ENCODE measurements at places on chromosomes 13 and 19. TPM values are rescaled to one million over a fixed set of nuclear protein-coding genes. Genes with fewer than 3 reads are reported as not detected.

Gene IGFL1
- not detected for polyA plus RNA-seq

Gene CGB2
- not detected for polyA plus RNA-seq

Gene ZNF528
- 22.9 TPM for polyA plus RNA-seq

Gene KIR2DL1
- polyA plus RNA-seq = not detected

Gene LHB
- not detected for polyA plus RNA-seq

Gene AP1M2
- polyA plus RNA-seq = 0.16 TPM

Gene PINLYP
- polyA plus RNA-seq = 5.1 TPM

Gene ZMYM5
- polyA plus RNA-seq = 9.0 TPM

Gene MPHOSPH8
- 16.6 TPM for polyA plus RNA-seq

Gene GPC6
- polyA plus RNA-seq = 24.9 TPM

Gene LILRB4
- polyA plus RNA-seq = not detected

Gene KIR3DL2
- not detected for polyA plus RNA-seq

Gene MPV17L2
- 9.4 TPM for polyA plus RNA-seq

Gene KIR3DL1
- not detected for polyA plus RNA-seq

Gene ZNF576
- 10.3 TPM for polyA plus RNA-seq

Gene DMAC2
- polyA plus RNA-seq = 52.3 TPM

Gene IRGC
- not detected for polyA plus RNA-seq

Gene KL
- 0.03 TPM for polyA plus RNA-seq

Gene TSSK6
- 0.47 TPM for polyA plus RNA-seq

Gene SLC7A1
- polyA plus RNA-seq = 15.4 TPM

Gene NLRP9
- not detected for polyA plus RNA-seq

Gene ACP7
- 0.02 TPM for polyA plus RNA-seq

Gene ZNF230
- 3.5 TPM for polyA plus RNA-seq

Gene ZNF878
- polyA plus RNA-seq = 0.16 TPM

Gene FFAR2
- polyA plus RNA-seq = not detected

Gene ZFP28
- 7.5 TPM for polyA plus RNA-seq

Gene CEACAM8
- not detected for polyA plus RNA-seq

Gene CHERP
- 5.2 TPM for polyA plus RNA-seq

Gene ZNF561
- polyA plus RNA-seq = 34.1 TPM

Gene RXFP2
- polyA plus RNA-seq = not detected

Gene KLK1
- not detected for polyA plus RNA-seq

Gene KLK4
- polyA plus RNA-seq = not detected

Gene ZFP82
- 4.5 TPM for polyA plus RNA-seq

Gene ATP13A1
- polyA plus RNA-seq = 8.5 TPM

Gene FCAR
- not detected for polyA plus RNA-seq

Gene NLRP11
- polyA plus RNA-seq = not detected

Gene OR7D2
- 0.02 TPM for polyA plus RNA-seq

Gene KLK12
- polyA plus RNA-seq = not detected

Gene PGLYRP1
- polyA plus RNA-seq = not detected

Gene NTN5
- 0.10 TPM for polyA plus RNA-seq

Gene COL4A1
- 18.4 TPM for polyA plus RNA-seq
